ENCODE measurements at places on chromosomes 1 and 21.

GRCh38 chr1:246454655-246455054 lies 52.4 kb downstream of the SMYD3 start:
- no peak for DNase-seq

- DNase-seq = no peak
Measured at GRCh38 chr1:190286111-190286510, 191.6 kb downstream of the BRINP3 start.

GRCh38 chr1:107414550-107414949 lies 273.7 kb downstream of the NTNG1 start:
- no peak for DNase-seq

DNA sequence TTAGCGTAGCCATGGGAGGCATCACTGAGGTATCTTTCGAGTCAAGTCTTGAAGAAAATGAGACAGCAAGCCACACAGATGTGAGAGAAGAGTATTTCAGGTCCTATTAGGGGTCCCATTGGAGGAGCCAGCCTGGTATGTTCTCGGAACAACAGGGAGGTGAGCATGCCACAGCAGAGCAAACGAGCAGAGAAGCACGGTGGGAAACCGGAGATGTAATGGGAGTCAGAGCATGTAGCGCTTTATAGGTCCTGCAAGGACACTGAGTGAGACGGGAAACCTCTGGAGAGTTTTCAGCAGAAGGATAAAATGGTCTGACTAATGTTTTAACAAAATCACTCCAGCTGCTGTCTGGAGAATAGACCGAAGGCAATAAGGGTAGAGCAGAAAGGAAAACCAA lies 15.9 kb downstream of the H3-3A start:
- no peak for DNase-seq

- DNase-seq = no peak
Measured at GRCh38 chr1:171869097-171869496, 27.8 kb downstream of the DNM3 start.

DNA sequence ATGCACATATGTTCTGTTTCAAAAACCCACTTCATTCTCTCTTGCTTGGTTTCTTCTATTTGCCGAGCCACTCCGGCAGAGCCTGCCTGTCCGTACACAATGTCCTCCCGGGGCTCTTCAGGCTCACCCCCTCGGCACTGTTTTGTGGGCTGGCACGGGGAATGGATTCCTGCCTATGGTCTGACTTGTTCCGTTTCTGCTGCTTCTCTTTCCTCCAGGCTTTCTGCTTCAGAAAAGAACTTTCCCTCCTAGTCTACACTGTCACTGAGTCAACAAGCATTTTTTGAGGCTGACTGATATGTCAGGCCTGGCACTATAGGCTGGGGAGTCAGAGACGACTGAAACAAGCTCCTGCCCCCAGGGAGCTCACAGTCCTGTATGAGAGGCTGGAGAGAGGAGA lies 28.4 kb upstream of the SARS1 start:
- no peak for DNase-seq

GRCh38 chr21:46050668-46051378 lies 47.1 kb upstream of the COL6A2 start:
- DNase-seq = no peak

DNA sequence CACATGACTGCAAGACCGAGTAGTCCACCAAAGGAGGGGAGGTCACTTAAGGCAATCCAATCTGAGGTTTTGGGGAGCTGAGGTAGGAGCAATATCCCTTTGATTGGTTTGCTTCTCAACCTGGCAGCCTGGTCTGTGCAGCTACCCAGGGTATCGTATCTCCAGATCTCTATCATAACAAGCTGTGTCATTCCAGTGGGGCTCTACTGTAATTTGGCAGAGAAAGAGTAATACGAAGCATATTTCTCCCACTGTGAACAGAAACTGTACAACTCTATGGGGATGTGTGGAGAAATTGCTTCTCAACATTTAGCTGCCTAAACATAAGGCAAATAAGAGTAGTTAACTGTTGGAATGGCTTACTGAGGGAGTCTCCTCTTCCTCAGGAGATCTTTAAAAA lies 20.6 kb downstream of the CD101 start:
- DNase-seq = no peak

DNA sequence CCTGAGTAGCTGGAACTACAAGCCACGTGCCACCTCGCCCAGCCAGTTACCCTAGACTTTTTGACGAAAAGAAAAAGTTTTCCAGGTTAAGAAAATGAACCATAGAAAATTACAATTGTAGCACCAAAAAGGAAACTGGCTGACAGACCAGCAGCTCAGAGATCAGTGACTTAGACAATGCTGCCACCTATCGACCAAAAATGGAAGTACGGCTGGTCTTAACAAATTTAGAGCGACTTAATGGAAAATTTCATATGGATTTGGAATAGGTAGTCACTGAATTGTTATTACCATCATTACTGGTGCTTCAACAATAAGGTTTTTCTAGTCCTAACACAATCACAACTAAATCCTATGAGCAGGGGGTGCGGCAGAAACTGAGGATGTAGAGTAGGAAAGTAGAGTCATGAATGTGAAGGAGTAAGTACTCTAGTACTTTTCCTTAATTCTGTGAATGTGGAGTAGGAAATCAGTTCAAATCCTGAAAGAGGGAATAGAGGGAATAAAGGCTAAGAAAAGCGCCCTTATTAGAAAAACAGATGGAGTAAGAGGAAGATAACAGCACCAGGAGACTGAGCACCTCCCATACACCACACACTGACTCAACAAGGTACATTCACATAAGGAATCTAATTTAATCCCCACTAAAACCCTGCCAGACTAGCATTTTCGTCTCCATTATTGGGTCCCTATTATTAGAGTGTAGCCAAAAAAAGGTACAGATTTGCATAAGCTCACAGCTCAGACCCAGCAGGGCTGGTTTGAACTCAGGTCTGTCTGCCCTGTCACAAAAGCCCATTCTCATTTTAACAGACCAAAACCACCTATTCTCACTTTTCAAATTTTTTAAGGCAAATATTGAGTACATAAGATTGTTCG lies 37.9 kb upstream of the MGST3 start:
- DNase-seq = peak; percentile 71

DNA sequence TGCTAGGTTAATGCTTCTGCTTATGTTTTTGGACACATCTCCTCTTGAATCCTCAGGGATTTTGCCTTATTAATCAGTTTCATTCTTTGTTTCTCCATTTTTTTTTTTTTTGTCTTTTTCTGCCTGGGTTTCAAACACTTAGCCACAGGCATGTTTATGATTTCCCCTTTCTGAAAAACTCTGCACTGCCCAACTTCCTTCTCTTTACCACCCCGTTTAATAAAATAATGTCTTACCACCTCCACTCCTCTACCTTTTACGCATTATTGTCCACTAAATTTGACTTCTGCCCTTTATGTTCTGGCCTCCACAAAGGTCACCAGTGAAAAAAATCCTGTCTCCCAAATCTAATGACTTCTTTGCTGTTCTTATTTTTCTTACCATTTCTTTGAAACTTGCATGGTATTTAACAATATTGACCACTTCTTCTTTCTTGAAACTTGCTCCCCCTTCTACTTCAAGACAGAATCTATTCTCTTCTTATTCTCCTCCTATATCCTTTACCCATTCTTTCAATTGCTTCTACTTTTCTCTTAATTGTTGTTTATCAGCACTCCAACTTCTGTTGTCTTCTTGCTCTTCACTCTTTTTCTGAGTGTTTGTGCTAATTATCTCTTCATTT lies 150.3 kb downstream of the TNFSF18 start:
- no peak for DNase-seq

GRCh38 chr1:41919764-41920397 lies 1.2 kb upstream of the HIVEP3 start:
- peak; percentile 39 for DNase-seq

Measured in head of caudate nucleus (tissue), 42 donors.